Activated naive CD8-positive, alpha-beta T cell treated with anti-CD3 and anti-CD28 coated beads for 36 hours (primary cell): ENCODE measurements at places on chromosomes 4 and X. TPM values are rescaled to one million over a fixed set of nuclear protein-coding genes. Genes with fewer than 3 reads are reported as not detected.
A peak's percentile ranks its signal among the peaks of the same experiment; 100 is the strongest.

- no peak overlapping the region for H3K27ac ChIP-seq
- no peaks in the 10 kb centered on the region for H3K4me1 ChIP-seq
- no peak overlapping the region for H3K4me3 ChIP-seq
- no peak for DNase-seq
Measured at GRCh38 chrX:54794795-54795194, 3.3 kb downstream of the ITIH6 start.

DNA sequence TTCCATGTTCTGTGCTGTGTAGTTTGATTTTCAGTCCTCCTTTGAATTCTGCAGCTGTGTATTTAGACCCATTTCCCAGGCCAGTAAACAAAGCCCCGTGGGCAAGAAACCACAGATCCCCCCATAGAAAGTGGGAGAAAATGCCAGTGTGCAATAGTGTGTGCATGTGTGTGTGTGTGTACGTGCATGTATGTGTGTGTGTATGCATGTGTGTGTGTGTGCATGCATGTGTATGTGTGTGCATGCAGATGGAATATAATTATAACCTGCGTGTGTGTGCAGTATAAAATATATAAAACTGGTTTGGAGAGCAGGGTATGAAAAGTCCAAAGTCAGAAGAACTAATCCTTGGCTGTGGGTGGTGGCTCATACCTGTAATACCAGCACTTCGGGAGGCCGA lies 5.2 kb upstream of the CD99 start:
- no peak overlapping the region for H3K4me3 ChIP-seq
- H3K36me3 ChIP-seq = no peaks in the 10 kb centered on the region
- H3K27ac ChIP-seq = no peak overlapping the region
- peaks cover 2% of the 10 kb centered on the region for H3K4me1 ChIP-seq
- DNase-seq = no peak

- H3K27ac ChIP-seq = no peak overlapping the region
- no peak overlapping the region for H3K4me3 ChIP-seq
- H3K4me1 ChIP-seq = no peaks in the 10 kb centered on the region
- no peak for DNase-seq
- H3K27me3 ChIP-seq = no peaks in the 10 kb centered on the region
Measured at GRCh38 chr4:14028862-14029261, 401.3 kb upstream of the BOD1L1 start.

DNA sequence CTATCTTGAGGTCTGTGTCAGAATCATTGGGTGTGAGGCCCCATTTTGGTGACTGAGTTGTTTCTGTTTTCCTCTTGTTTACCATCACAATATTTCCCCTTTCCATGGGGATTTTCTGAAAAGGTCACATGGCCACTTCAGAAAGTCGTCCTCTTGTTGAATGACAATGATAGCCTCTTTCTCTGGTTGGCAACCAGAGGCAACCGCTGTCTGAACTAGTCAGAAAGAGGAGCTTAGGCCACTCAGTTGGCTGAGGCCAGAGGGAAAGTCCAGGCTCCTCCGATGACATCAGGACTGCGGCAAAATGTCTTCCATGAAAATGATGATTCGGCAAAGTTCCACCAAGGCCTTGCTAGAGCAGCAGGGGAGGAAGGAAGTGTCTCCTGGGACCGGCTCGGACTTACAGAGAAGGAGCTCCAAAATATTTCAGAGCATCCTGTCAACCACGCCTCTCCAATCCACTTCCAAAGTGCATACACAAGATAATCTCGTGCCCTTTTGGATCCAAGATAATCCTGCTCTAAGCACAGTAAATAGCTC lies 19.1 kb upstream of the RBM47 start:
- H3K27me3 ChIP-seq = no peaks in the 10 kb centered on the region
- no peaks in the 10 kb centered on the region for H3K4me1 ChIP-seq
- no peak overlapping the region for H3K27ac ChIP-seq
- DNase-seq = no peak
- no peaks in the 10 kb centered on the region for H3K36me3 ChIP-seq
- H3K4me3 ChIP-seq = no peak overlapping the region

GRCh38 chr4:52824603-52825459 lies 37.3 kb upstream of the RASL11B start:
- peaks cover 27% of the 10 kb centered on the region for H3K4me1 ChIP-seq
- H3K4me3 ChIP-seq = no peak overlapping the region

DNA sequence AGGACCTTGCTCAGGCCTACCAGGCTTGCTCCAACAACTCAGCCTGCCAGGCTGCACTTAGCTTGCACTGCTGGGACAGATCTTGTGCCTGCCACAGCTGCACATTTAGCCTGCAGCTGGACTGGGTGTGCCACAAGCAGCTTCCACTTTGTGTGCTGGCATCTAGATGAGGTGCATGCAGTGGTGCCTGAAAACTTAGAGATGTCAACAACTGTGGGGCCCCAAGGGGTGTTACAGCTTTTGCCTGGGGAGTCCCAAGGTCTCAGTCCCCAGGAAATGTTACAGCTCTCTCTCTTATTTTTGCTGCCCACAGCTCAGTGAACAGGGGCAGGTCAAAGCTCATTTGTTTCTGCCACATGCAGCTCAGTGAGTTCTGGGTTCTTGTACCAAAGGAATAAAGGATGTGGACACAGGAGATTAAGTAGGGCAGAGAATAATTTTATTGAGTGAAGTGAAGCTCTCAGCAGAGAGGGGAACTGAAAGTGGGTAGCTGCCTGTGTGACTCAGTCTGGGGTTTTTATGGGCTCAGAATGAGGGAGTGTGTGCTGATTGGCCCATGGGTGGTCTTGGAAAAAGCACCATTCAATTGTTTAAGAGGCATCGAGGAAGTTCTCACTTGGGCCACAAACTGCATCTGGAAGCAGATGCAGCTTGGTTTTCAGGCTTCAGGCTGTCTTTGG lies 828.3 kb downstream of the TECRL start:
- DNase-seq = no peak
- no peaks in the 10 kb centered on the region for H3K4me1 ChIP-seq
- H3K27me3 ChIP-seq = no peaks in the 10 kb centered on the region

DNA sequence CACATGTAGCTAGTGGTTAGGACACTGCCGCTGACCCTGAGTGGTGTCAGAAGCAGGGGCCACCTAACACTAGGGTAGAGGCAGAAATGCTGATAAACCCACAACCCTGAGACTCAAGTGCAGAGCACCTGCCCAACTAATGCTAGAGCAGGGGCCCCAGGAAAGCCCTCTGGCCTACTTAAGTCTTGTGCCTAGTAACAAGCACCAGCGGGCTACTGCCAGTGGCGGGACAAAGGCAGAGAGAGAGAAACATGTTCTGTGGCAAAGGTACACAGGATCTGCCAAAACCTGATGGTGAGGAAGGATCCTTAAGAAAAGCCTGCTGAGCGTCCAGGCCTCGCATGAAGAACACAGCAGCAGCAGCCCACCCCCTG lies 172.4 kb downstream of the PRDM5 start:
- peaks cover 13% of the 10 kb centered on the region for H3K36me3 ChIP-seq
- peaks cover 5% of the 10 kb centered on the region for H3K4me1 ChIP-seq
- no peaks in the 10 kb centered on the region for H3K27me3 ChIP-seq
- no peak overlapping the region for H3K27ac ChIP-seq

- H3K36me3 ChIP-seq = no peaks in the 10 kb centered on the region
- no peak overlapping the region for H3K27ac ChIP-seq
- no peaks in the 10 kb centered on the region for H3K27me3 ChIP-seq
- H3K4me1 ChIP-seq = no peaks in the 10 kb centered on the region
Measured at GRCh38 chr4:2337896-2338295, 76.0 kb upstream of the MXD4 start.

DNA sequence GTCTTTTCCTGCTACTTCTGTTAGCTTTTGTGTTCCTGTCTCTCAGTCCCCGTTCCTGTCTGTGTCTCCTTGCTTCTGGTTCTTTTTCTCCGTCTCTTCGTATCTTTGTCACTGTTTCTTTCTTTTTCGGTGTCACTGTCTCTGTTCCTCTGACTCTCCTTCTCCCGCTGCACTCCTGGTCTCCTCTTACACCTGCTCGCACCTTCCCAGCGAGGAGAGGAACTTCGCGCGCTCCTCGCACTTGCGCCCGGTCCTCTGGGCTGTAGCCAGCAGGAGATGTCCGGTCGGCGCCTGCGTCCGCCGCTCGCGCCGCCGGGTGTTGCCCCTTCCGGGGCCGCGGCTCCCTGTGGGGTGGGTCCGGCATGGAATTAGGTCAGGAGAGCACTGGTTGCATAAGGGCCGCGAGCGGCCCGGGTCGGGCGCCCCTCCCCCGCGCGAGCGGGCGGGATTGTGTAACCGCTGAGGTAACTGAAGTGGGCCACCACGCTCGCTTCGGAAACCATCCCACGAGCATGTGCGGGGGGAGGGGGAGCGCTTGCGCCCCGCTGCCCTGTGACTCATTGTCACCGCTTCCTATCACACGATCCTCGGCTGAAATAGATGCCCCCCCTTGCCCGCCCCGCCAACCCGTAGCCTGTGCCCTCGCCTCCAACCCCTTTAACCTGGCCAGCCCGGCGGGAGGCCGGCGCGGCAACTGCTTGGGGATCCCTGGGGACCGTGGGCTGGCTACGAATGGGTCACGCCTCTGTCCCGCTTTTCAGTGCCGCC lies 1.6 kb downstream of the LONRF3 start:
- H3K27me3 ChIP-seq = peaks cover 15% of the 10 kb centered on the region
- peak overlapping the region; percentile 88 for H3K4me3 ChIP-seq
- H3K27ac ChIP-seq = peak overlapping the region; percentile 95
- no peaks in the 10 kb centered on the region for H3K36me3 ChIP-seq
- DNase-seq = peak; percentile 65
- H3K4me1 ChIP-seq = peaks cover 10% of the 10 kb centered on the region

DNA sequence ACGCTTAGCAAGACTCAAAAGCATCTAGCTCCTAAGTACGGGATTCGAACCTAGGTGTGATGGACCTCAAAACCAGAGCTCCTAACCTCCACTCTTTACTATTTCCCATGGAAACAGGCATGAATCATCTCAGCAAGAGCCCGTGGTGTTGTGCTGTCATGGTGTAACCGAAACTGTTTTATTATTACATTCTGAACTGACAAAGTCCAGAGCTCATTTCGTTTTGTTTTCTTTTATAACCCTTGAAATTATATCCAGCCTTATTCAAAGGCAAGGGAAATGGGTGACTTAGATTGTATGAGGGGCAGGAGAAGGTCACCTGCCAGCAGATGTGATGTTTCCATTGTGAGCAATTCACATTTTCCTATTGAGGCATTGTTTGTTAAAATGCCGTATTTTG lies 301.1 kb downstream of the FRMPD4 start:
- no peak for DNase-seq
- peaks cover 4% of the 10 kb centered on the region for H3K27me3 ChIP-seq
- no peaks in the 10 kb centered on the region for H3K4me1 ChIP-seq
- H3K27ac ChIP-seq = no peak overlapping the region

DNA sequence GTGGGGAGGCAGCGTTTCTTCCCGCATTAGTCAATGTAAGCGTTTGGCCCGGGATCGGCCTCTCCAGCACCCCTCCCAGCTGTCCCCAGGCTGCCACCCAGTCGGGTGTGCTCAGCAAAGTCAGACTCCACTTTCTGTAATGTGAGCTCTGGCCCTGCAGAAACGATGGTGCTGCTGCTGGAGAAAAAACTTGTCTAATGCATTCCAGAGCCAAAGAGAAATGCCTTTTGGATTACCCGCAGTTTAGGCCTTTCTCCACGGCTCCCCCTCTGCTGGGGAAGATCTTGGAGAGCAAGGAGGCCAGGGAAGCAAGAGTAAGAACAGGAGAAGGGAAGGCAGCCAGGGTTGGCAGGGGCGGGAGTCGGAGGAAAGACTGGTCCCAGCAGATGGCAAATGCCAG lies 55.2 kb downstream of the ELF4 start:
- H3K27ac ChIP-seq = no peak overlapping the region
- DNase-seq = no peak
- H3K4me1 ChIP-seq = no peaks in the 10 kb centered on the region
- no peaks in the 10 kb centered on the region for H3K27me3 ChIP-seq
- H3K4me3 ChIP-seq = no peak overlapping the region

GRCh38 chr4:7236847-7237246 lies 44.5 kb downstream of the SORCS2 start:
- DNase-seq = no peak
- H3K27me3 ChIP-seq = no peaks in the 10 kb centered on the region
- no peak overlapping the region for H3K4me3 ChIP-seq
- H3K36me3 ChIP-seq = no peaks in the 10 kb centered on the region
- no peak overlapping the region for H3K27ac ChIP-seq

GRCh38 chr4:143858456-143858855 lies 46.9 kb downstream of the GYPE start:
- DNase-seq = no peak
- no peak overlapping the region for H3K4me3 ChIP-seq
- no peak overlapping the region for H3K27ac ChIP-seq
- H3K4me1 ChIP-seq = no peaks in the 10 kb centered on the region

- H3K27me3 ChIP-seq = no peaks in the 10 kb centered on the region
- no peaks in the 10 kb centered on the region for H3K36me3 ChIP-seq
- no peak overlapping the region for H3K4me3 ChIP-seq
- no peaks in the 10 kb centered on the region for H3K4me1 ChIP-seq
- no peak overlapping the region for H3K27ac ChIP-seq
Measured at GRCh38 chr4:161187569-161187968, 976.2 kb downstream of the FSTL5 start.

DNA sequence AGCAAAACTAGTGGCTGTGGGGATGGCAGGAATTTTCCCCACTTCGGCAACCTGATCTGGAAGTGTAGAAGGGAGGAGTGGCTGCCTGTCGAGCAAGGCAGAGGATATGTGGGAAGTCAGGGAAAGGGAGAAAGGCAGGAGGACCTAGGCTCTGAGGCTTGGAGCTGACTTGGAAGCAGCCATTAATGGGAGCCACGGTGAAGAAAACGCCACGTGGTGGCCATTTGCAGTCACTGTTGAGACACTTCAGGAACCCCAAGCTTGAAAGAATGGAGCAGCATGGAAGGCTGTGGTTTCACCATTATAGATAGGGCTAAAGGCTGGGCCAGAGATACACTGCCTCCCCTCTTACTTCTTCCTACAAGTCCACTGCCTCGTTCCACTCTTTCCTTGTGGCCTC lies 41.8 kb upstream of the MAML3 start:
- no peaks in the 10 kb centered on the region for H3K36me3 ChIP-seq
- H3K27me3 ChIP-seq = peaks cover 4% of the 10 kb centered on the region
- no peak for DNase-seq

GRCh38 chr4:158131027-158131426 lies 41.8 kb downstream of the GASK1B start:
- no peaks in the 10 kb centered on the region for H3K27me3 ChIP-seq
- no peak overlapping the region for H3K27ac ChIP-seq
- no peak overlapping the region for H3K4me3 ChIP-seq

DNA sequence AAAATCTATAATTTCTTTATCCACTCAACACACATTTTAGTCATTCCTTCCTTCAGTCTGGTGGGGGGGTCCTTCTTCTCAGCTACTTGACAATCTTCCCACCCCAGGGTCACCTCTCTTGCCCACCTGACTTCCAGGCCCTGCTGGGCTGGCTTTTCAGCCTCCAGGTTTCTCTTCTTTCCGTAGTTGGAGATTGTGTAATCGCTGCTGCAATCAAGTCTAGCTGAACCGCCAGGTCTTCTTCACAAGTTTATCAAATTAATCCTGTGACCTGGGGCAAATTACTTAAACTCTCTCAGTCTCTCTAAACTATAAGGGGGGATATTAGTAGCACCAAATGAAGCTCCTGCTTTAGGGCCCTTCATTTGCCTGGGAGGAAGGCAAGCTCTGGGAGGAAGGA lies 102.9 kb upstream of the TNIP3 start:
- no peaks in the 10 kb centered on the region for H3K36me3 ChIP-seq
- peaks cover 8% of the 10 kb centered on the region for H3K4me1 ChIP-seq
- H3K27ac ChIP-seq = no peak overlapping the region
- no peak for DNase-seq

The GPR119 gene
- total RNA-seq = not detected

The ASMT gene
- 0.54 TPM for total RNA-seq

The RP2 gene
- total RNA-seq = 6.6 TPM

The SLC9A6 gene
- total RNA-seq = 11.7 TPM

The MAGEC2 gene
- total RNA-seq = not detected

The TBX22 gene
- not detected for total RNA-seq

The SYN1 gene
- 1.4 TPM for total RNA-seq

The CACNA1F gene
- 0.85 TPM for total RNA-seq
